ENCODE measurements at places on chromosomes 6 and 20.

DNA sequence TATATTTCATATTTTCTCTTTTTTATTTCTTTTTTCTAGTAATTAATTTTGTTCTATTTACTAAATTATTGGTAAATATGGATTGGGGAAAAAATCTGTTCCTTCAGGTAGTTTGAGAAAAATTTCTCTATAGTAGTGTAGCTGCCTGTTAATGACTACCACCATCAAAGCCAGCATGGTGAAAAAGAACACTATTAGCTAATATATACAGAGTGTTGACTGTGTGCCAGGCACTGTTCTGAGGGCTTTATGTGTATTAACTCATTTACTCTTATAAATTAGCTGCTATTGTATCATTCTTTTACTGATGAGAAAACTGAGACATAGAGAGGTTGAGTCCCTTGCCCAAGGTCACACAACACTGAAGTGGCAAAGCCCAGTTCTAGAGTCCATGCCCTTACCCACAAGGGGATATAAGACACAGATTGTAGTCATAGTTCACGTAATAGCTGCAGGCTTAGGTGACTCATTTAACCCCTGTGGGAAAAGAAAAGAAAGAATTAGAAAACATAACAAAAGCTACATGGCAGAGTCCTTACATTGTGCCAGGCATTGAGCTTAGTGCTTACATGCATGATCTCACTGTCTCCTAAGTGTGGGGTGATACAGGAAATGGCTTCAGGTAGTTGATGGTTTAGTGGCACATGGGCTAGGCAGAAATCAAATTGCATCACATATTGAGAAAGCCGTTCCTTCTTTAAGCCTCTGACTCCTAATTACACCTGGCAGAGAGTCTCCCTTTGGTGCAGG is 12.2 kb upstream of the AKIRIN2 start:
- peak; percentile 64 for DNase-seq

- no peak for DNase-seq
These were observed 151.5 kb upstream of the SALL4 start for GRCh38 chr20:51953731-51954340.

GRCh38 chr6:79898076-79898475 is 49.3 kb downstream of the ELOVL4 start:
- no peak for DNase-seq

DNA sequence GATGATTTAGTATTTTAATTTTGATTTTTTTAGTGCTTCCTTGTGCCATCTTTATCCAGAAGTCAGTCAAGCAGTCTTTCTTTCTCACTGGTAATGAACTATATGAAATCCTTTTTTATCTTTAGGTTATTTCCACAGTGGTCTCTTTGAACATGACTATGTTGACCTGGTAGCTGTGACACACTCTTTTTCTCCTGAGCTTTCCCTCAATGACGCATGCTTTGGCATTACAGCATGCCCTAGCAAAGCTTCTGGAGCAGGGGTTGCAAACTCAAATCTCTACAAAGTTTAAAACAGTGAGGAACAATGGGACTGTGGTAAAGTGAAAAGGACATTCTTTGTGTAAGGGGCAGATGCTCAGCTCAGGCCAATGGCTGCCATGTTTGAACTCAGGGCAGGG is 4.5 kb upstream of the PLAGL1 start:
- DNase-seq = no peak

GRCh38 chr6:71533939-71534379 is 245.3 kb downstream of the OGFRL1 start:
- DNase-seq = no peak

DNA sequence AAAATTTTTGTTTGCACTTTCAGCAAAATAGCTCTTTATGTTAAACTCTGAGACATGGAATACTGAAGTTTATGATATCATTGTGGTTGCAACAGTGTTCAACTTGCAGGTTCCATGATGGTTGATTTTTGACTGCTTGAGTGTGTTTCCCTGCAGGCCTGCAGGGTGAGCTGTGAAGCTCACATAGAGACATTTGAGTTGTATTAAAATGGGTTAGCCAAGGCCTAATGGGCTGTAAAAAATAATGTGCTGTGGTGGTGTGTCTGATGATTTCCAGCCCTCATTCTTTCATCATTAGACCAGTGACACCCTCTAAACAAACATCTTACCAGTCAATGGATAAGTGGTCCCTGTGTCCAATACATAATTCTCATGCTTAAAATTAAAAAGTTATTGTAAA is 321.4 kb downstream of the FARS2 start:
- DNase-seq = no peak

DNA sequence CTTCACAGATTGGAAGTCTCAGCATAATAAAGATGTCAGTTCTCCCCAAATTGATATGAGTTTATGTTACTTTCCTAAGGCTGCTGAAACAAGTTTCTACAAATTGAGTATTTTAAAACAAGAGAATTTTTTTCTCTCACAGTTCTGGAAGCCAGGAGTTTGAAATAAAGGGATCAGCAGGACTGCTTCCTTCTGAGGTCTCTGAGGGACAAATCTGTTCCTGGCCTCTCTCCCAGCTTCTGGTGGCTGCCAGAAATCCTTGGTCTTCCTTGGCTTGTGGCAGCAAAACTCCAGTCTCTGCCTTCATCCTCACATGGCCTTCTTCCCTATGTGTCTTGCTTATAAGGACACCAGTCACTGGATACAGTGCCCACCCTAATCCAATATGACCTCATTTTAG is 136.1 kb downstream of the TFAP2A start:
- no peak for DNase-seq

GRCh38 chr20:19944772-19945459 is 72.2 kb upstream of the NAA20 start:
- DNase-seq = no peak

DNA sequence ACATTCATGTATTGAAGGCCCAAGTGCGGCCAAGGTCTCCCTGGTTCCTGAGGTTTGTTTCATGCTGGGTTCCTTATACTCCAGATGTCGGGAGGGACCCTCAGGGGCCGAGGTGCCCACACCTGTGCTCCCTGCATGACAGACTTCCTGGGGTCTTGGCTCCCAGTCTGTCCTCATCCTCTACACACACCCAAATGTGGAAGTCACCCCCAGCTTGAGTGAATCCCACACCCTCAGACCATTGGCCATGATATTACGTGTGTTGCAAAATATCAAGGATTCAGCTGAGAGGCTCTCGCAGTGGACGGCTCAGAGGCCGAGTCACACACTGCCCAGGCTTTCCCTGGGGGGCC is 82.2 kb upstream of the DUSP22 start:
- DNase-seq = no peak

DNA sequence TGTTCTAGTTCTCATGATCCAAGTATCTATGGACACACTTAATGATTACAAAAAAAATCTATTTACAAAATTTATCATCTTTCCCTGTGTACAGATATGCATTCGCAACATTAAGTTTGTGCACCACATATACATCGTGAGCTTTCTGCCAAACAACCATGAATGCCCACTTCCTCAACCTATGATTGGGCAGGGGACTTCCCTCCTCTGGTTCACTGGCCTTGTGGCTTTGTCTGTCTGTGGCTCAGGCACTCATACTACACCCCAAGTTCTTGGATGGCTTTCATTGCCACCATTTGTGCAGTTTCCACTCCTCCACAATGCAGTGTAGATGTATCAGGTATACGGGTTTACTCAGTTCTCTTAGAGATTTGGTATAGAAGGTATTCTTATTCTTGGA is 74.9 kb downstream of the HS3ST5 start:
- no peak for DNase-seq

DNA sequence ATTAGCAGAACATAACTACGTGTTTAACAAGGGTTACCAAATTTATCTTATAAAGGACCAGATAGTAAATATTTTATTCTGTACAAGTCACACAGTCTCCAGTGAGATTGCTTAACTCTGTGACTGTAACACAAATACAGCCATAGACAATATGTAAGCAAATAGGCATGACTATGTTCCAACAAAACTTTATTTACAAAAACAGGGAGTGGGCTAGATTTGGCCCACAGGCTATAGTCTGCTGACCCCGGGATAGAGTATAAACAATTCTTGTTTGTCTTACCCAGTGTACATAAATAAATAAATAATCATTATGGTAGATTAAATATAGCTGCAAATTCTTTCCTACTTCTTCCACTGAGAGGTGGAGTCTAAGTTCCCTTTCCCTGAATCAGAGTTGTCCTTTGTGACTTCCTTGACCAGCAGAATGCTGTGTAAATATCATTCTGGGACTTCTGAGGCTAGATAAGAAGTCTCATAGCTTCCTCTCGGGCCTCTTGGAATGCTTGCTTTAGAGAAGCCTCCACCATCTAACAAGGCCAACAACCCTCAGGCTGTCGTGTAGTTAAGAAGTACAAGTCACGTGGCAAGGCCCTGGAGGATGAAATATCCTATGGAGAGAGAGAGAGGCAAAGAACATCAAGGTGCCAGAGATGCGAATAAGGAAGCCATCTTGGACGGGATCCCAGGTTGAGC is 59.1 kb upstream of the TMEM244 start:
- no peak for DNase-seq

DNA sequence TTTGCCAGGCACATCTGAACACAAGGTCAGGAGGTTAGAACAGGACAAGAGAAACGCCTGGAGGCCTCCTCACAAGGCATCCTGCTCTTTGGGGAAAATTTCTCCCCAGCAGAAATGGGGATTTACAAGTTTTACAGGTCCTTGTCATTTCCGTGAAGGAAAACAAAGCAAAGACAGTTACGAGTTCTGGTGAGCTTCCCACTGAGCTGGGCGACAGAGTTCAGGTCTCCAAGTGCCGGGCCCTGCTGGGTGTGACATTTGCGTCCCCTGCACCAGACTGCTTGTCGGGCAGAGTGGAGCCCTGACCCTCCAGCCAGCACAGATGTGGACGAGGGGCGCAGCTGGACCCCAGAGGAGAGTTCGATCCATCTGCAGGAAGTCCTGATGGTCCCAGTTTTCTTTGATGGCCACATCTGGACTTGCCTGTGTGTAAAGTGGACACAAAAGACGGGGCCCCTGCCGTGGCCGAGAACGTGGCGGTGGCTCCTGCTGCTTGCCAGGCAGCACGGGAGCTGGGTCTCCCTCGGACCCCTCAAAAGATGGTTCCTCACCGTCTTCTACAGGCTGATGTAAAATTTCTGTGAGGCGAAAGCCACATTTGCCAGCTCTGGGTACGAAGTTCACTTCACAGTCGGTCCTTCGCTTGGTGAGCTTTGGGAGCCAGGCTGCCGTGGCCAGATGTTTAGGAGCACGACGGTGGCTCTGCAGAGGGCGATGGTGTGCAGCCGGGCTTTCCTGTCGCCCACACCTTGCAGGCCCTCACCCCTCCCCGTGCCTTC is 5.2 kb upstream of the ADRM1 start:
- no peak for DNase-seq

DNA sequence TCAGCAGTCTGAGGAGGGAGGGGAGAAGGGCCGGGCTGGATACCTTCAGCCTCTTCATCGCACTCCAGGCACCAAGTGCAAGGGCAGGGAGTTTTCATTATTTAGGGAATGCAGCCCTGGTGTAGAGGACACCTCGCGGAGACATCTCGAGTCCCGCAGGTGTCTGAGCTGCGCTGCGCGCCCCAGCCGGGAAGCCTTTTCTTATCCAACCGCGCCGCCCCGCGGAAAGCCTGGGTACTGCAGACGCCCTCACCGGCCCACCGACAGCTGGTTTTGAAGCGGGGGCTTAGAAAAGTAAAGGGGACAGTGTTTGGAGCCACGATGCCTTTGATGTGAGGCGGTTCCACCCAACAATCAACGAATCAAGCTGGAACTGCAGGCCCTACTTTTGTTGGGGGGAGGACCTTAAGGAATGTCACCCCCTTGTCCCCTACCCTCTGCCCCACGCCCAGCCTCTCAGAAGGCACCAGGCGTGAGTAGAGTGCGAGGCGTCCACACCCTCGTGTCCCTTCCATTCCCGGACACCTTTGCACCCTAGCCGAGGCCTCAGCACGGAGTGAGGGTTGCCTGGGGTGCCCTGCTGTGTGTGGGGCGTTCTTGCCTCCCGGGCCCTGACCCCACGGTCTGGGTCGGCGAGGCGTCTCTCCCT is 8.6 kb downstream of the NKX2-2 start:
- no peak for DNase-seq

DNA sequence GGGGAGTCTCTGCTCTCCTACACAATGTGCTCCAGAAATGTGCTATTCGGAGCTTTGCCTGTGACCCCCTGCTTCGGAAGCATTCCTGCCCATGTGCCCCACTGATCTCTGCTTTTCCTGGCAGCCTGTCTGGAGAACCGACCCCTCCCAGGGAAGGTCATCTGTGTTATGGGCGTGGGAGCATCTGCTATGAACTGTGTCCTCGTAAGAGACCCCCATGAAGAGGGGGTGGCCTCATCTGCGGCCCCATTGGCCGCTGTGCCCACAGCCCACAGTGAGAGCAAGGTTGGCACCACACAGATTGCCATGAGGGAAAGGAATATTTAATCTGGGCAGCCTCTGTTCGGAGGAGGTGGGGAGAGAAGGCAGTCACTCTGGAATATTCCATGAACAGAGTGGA is 32.7 kb upstream of the IRF4 start:
- no peak for DNase-seq

GRCh38 chr6:1864496-1864895 is 254.8 kb downstream of the FOXC1 start:
- no peak for DNase-seq

- no peak for DNase-seq
These were observed at the start of gene PRND for GRCh38 chr20:4721719-4722118. Gene PRND (plus strand): TSS chr20:4721909. CDS start chr20:4724552, 2,643 bp downstream.

DNA sequence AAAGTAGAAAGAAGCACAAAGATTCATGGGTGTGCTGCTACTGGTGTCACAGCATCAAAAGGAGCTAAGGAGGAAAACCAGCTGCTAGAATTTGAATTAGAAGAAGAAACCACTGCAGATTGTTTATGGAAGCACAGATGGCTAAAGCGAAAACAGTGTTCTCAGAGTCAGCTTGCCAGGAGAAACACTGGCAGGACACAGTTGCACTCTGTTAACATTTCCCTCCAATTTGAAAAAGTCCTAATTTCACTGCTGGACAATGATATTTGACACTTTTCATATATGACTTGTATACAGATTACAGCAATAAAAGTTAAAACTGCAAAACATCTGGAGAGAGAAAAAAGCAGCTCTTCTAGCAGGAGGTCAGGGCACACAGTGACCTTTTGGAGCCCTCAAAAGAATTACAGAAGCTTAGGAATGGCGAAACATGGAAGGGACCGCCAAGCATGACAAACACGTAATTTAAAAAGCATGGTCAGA is 314.5 kb downstream of the COL12A1 start:
- peak; percentile 39 for DNase-seq

- DNase-seq = no peak
These were observed 20.5 kb upstream of the CRISP3 start for GRCh38 chr6:49764571-49765236.

DNA sequence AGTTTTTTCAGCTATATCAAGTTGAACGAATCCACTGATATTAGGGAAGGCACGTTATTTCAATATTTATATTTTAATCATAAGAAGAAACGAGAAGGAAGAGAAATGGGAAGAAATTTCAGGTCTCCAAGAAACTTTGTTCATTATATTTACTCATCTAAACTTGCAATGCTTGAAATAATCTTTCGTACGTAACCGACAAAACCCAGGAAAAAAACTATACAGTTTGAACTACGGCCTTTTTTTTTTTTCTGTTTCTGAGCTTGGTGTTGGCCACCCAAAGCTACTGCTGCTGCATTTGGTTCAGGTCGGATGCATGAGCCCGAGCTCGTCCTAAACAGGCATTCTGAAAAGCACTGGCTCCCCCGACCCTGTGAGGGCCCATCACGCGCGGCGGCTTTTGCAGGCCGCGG is 548 bp downstream of the PERP start:
- DNase-seq = no peak

Data from brain pericyte (primary cell).